ENCODE measurements at places on chromosomes 2 and 18.
A peak's percentile ranks its signal among the peaks of the same experiment; 100 is the strongest.

- DNase-seq = no peak
Measured at GRCh38 chr2:120034027-120034426, 21.1 kb downstream of the EPB41L5 start.

- DNase-seq = no peak
Measured at GRCh38 chr2:200168641-200169555, 137.6 kb upstream of the SPATS2L start.

DNA sequence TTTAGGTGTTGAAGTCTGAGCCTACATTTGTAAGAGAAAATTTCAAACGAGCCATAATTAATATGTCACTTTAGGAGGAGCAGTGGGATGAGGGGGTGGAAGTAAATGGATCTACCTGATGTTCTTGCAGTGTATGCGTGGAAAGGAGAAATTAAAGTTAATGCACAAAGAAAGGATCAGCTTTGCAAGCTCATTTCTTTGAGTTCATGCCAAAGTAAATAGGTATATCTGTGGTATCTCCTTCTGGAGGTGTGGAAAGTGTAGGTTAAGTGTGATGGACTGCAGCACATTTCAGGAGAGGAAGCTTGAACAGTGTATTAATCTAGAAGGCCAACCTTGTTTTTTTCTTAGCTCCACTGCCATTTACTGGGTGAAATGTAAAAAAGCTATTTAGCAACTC lies 307.5 kb upstream of the ZEB2 start:
- no peak for DNase-seq

DNA sequence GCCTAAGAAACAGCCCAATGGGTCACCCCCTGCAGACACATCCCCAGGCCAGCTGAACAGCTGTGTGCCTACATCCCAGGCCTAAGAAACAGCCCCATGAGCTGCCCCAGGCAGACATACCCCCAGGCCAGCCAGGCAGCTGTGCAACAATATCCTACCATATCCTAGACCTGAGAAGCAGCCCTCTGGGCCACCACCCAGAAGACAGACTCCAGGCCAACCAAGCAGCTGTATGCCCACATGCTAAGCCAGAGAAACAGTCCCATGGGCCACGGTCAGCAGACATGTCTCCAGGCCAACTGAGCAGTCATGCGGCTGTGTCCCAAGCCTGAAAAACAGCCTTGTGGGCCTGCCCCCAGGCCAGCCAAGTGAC lies 205.5 kb downstream of the ATAD2B start:
- DNase-seq = no peak

DNA sequence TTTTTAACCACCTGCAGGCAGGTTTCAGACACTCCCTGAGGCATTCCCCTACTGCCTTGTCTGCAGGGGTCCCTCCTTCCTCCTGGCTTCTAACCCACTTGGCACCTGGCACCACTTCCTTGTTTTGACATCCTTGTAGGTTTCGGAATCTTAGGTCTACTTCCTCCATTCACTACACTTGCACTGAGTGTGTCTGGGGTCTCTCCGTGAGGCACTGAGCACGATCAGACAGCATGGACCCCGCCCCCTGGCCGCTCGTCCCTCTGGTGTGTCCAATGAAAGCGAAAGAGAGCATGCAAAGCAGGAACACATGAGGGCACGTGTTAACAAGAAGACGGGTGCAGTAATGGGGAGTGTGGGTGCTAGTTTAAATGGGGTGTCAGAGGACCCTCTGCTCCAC lies 63.8 kb downstream of the HAUS1 start:
- DNase-seq = no peak

- no peak for DNase-seq
Measured at GRCh38 chr18:11118051-11118766, 31.2 kb downstream of the PIEZO2 start.

DNA sequence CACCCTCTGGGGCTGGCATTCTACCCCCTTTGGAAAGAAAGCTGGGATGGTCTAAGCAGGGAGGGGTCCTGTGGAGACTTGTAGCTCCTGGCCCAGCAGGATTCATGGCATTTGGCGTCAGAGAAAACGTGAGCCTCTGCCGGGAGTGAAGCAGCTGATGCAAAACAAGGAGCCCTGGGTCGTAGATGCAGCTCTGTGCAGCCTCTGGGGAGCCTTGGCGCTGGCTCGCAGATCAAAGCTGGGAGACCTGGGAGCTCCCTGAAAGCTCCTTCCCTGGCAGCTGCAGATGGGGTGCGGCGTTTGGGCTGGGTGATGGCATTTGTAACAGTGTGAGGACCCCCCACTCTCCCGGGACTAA lies 148.3 kb downstream of the KLHL29 start:
- peak; percentile 71 for DNase-seq

GRCh38 chr2:132923787-132924186 lies 253.8 kb upstream of the LYPD1 start:
- DNase-seq = no peak

- no peak for DNase-seq
Measured at GRCh38 chr18:23155537-23155936, 20.3 kb downstream of the CABLES1 start.

- peak; percentile 71 for DNase-seq
Measured at GRCh38 chr18:68660354-68661183, 54.3 kb downstream of the TMX3 start.

- DNase-seq = no peak
Measured at GRCh38 chr2:109024477-109024876, 35.5 kb upstream of the EDAR start.

DNA sequence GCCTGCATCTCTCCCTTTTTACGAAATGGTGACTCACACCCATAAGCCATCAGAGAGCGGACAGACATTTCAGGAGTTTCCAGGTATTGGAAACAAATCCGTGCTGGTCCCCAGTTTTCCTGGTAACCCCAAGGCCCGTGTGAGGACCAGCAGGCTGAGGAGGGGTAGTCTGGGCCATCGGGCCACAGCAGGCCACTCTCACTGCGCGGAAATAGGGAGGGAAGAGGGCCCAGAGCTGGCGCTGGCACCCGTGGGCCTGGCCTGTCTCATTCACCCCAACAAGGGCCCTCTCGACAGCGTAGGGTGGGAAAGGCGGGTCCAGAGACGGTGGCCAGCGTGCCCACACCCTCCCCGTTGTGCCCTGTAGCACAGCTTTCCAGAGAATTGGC lies 13.7 kb upstream of the FAHD2A start:
- no peak for DNase-seq

GRCh38 chr18:452816-453215 lies 47.7 kb downstream of the COLEC12 start:
- no peak for DNase-seq

GRCh38 chr18:9348766-9349165 lies 14.2 kb downstream of the TWSG1 start:
- no peak for DNase-seq
